ENCODE measurements at places on chromosomes 13 and 19.
A peak's percentile ranks its signal among the peaks of the same experiment; 100 is the strongest.

GRCh38 chr19:12331211-12331941 is 2.1 kb downstream of the ZNF563 start:
- peak; percentile 80 for DNase-seq

DNA sequence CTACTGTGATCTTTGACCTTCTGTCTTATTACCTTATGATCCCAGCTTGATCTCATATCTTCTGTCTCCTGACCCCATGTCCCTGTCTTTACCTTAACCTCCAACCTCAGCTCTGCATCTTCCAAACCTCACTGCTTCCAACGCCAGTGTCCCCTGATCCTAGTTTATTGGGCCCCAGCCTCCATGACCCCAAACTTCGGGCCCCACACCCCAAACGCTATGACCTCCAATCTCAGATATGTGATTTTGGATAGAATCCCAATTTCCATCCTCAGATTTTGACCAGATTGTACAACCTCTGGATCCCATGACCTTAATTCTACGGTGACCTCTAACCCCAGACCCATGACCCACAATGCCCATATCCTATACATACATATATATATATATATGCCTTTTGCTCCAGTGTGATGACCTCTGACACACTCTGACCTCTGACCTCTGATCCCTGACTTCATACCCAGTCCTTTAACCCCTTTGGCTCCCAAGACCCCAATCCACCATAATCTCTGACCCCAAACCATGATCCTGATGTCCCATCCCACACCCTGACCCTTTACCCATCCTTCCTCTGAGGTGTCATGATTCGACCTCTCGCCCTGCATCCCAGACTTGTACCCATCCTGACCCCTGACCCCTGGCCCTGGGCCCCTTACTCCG is 3.5 kb downstream of the KLK12 start:
- DNase-seq, result no peak

DNA sequence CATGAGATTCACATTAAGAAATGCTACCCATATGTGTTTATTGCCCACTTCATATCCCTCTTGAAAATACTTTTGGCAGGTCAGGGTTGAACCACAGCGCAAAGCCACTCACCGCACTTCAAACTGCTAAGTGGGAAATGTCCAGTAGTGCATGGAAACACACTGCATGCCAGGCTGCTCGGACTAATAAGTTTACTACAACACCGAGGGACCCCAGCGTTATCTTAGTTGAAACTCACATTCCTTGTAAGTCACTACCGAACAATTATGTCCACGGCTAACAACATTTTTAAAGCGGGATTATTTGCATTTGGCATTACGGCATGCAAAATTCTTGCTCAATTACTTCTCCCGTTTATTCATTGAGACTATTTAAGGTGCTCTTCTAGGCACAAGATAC is 4.0 kb downstream of the BRD4 start:
- no peak for DNase-seq

- no peak for DNase-seq
Measured at GRCh38 chr13:40152145-40152544, 496.7 kb downstream of the COG6 start.
